ENCODE measurements at places on chromosomes 2 and 18.

DNA sequence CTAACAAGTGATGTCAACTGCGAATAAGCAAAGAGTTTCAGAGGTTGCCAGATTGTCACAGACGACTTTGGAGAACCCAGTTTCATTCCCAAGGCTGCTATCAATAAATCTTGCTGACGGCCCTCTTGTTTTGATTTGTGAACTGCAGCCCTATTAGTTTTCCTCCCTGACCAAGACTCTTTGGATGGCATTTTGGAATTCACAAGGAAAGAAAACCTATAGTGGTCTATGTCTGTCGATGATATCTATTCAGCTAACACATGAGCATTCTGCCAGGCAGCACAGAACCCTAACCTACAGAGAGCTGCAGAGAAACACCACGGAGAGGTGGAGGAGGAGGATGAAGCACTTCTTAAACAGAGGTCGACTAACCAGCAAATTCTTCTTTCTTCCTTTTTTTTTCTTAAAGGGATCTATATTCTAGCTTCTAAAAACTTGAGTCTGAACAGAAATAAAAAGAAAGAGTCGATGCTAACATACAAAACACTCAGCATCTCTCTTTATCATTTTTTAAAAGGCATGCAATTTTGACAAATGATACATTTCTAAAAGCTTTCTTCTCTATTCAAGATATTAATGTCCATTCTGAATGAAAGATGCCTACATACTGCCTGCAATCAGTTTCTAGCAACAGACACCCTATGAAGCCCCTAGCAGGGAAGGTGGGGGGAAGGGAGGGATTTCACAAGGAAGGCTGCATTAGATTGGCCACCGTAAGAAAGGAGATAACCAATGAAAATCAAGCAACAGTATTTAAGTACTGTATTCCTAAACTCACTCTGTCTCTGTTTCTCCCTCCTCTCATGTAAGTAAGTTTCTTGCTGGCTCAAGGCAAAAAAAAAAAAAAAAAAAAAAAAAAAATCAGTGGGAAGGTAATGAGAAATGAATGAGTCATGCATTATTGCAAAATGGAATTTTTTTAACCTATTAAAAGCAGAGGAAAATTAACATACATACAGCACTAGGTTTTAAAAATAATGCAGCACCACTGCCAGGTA, 83.0 kb upstream of the CHRNA1 start:
- no peak for DNase-seq

GRCh38 chr2:8478471-8478793, 203.4 kb upstream of the ID2 start:
- DNase-seq, result no peak

- no peak for DNase-seq
These were observed 21.5 kb upstream of the DYNC2LI1 start for GRCh38 chr2:43752302-43752701.

- DNase-seq, result no peak
These were observed 67.8 kb downstream of the ABCG8 start for GRCh38 chr2:43906448-43907109.

GRCh38 chr2:134020608-134021007, 233.3 kb upstream of the MGAT5 start:
- DNase-seq, result no peak

- no peak for DNase-seq
These were observed 558 bp upstream of the CEP192 start for GRCh38 chr18:12990641-12990966.

- DNase-seq, result no peak
These were observed 6.3 kb upstream of the GAL3ST2 start for GRCh38 chr2:241770185-241770935.

DNA sequence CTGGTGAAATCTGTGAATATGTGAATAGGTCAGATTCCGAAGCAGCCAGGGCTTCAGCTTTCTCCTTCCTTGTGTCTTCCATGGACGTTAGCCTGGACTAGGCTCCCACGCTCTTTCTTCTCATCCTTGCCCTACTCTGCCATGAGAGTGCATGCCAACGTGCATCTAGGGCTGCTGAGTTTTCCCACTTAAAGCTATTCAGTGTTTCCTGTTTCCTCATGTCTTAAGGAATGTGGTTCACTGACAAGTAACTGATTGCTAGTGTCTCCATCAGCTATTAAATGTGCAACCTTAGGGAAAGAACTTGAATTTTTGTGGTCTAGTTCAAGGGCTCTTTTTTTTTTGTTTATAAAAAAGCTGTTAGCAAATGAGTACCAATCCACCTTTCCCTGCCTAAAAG, 642.3 kb upstream of the LINC00305 start:
- DNase-seq, result no peak

- DNase-seq, result no peak
These were observed 322.9 kb upstream of the KCNJ3 start for GRCh38 chr2:154375579-154375931.

DNA sequence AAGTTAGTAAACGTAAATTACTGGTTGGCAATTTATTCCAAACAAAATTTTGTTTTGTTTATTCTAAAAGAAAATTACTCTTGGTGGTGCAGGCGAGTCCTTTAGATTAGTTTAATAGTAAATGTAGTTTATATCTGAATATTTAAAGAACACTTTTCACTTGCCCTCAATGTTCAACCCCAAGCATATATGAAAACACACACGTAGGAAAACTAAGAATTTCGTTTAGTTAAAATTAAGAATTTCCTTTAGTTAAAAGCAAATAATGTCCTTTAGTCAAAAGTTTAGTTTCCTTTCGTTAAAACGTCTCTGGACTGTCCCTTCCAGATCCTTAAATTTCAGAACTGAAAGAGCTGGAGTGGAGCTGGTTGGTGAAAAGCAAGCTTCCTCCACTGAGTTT, 19.1 kb upstream of the CYTIP start:
- no peak for DNase-seq

DNA sequence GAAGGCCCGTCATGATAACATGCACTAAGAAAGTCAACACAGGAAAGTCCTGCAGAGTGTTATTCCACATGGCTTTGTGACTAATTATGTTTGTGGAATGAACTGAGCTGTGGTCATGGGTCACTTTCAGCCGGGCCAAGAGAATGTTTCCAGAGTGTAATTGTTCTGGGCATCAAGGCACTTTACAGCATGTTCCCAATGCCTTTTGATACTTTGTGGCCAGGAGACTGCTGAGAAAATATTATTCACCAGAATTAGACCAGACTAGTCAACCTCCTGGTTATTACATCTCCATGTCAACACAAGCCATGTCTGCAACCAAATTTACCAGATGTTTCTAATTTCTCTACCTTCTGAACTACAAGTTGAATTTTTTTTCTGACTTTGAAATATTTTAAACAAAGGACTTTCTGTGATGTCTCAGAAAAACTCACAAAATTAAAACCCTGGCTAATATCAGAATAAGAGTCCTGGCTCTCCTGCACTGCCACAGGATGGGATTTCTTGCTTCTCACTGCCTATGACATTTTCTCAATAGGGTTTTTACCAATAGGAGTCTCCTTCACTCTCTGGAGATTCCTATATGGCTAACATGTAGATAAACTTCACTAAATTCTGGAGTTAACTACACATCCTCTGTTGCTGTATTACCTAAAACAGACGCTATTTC, 90.6 kb upstream of the WDR75 start:
- no peak for DNase-seq

- no peak for DNase-seq
These were observed 44.5 kb downstream of the MAP3K2 start for GRCh38 chr2:127343277-127343676.

DNA sequence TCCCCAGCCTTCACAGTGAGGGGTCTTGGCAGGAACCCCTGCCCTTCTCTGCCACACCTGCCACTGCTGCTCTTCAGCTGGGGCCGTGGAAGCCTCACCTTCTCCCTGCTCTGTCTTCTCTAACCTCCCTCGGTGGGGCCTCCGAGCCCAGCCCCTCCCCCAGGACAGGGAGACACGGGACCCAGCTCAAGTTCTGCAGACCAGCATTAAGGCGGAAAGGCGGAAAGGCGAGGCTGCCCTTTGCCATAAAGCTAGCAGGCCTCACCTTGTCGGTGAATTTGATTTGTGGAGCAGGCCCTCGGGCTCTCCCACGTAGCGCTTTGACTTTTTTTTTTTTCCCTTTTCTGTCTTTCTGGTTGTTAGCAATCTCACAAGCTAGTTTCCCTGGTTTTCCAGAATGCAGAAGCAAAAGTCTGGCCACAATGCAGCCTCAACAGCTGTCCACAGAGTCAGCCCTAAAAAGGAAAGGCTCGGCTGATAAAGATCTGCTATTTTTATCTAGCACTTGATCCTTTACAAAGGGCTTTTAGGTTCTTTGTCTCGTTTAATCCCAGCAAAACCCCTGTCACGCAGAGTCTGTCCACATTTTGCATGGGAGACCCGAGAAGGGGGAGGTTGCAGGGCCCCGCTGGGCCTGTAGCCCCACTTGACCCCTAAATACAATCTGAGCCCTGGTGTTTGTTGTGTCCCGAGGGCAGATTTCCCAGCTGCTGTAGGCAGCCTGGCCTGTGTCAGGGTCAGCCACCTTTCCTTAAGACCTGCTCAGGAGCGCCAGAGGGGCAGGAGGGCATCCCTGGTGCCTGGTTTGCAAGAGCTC, 6.0 kb downstream of the ITM2C start:
- DNase-seq, result no peak

DNA sequence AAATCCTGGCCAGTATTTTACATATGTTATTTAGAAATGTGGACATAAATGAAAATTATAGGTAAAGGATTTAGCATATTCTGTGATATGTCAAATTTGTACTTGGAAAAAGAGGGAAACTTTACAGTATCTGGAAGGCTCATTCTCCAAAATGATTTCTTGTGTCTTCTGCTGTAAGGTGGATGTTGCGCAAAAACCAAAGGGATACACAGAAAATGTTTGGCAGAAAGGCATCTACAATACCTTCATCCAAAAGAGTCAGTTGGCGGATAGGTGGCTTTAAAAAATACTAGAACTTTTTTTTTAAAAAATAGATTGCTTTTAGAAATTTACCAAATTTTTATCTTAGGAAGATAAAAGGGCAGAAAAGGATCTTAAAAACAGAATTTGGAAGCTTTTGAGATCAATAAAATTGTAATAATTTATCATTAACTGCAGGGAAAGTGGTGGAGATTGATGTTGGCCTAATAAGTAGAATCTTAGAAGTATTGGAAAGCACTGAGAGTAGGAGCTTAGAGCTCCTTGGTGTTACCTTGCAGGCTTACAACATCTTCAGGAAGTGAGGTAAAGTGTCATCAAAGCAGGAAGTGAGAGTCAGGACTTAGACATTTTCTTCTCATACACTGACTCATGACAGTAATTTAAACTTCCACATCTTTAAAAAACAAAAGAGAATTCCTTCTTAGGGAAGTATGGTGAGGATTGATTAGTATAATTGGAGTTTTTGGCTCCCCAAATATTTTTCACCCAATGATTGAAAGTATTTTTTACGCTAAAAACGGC, 2.1 kb downstream of the NABP1 start:
- DNase-seq, result no peak

DNA sequence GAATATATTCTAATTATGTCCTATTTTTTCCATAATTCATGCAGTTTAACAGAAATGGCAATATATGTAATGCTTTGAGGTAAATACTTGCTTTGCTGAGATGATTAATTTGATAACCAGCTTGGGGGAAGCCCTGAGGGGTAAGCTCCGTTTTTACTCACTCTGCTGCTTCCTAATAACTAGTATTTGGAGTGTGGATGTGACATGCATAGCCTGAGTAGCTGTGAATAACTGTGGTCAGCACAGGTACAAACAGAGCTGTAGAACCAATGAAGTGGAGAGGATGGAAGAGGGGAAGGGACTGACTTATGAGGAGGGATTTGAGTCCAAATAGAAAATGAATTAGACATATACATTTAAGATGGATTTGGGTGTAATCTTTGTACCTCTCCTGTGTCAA, 1495.5 kb upstream of the DDX18 start:
- DNase-seq, result no peak

DNA sequence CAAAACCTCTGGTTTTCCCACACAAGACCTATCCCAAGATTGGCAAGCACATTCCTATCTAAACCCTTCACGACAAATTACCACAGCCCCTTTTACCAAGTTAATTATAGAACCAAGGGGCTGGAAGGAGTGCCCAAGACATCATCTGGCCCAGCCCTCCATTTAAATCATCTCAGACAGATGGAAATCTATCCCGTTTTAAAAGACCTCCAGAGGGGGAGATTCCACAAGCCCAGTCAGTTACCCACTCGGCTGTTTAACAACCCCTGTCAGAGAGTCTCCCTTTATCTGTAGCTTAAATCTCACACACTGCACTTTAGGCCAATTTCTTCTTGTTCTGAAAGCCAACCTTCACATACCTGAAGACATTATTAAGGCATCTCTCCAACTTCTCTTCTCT, 179.1 kb upstream of the MEIS1 start:
- DNase-seq, result no peak

DNA sequence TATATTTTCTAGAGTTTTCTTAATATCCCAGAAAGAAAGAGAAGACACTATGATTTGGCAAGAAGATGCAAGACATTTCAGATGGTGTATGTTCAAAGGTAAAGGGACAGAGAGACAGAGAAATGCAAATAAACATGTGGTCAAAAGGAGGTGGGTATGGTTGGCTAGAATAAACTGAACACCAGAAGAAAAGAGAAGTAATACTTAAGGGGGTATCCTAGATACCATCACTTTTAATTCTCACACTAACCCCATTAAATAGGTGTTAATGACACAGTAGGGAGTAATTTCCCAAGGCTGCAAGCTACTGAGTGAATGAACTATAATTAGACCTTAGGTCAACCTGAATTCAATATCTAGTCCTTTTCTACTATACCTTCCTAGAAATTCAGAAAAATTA, 111.2 kb upstream of the CD226 start:
- no peak for DNase-seq

- no peak for DNase-seq
These were observed 81.3 kb upstream of the PELI1 start for GRCh38 chr2:64225491-64225890.

DNA sequence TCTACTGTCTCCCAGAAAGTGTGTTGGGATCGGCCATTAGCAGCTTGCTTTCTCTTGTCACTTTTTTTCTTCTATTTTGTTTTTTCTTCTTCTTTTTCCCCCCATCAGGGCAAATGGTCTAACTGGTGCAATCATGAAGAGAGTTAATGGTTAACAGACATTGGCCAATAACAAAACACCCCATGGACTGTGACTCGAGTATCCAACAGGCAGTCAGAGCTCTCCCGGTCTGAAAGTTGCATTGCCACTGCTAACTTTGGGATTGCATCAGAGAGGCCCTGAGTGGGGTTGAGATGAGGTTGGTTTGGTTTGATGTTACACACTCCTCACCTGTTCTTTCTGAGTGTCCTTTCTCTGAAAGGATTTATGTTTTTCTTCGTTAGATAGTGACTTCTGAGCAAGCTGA, 12.9 kb upstream of the SNORC start:
- no peak for DNase-seq

DNA sequence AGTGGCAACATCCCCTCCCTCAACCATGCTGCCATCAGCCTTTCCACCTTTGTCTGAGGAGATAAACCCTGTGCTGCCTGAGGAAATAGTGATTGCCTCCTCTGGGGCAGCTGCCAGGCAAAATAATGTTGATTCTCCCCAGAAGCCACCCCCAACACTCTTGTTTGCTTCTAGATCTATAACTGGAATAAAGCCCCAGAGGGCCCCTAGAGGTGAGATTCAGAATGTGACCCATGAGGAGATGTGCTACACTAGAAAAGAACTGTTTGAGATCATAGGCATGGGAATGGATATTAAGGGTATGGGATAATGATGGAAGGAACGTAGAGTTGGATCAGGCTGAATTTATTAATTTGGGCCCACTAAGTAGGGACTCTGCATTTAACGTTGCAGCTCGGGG, 116.3 kb upstream of the RMP24 start:
- no peak for DNase-seq
